ENCODE measurements at places on chromosomes 16 and 17.

- no peak for DNase-seq
These were observed 18.3 kb downstream of the TPSG1 start for GRCh38 chr16:1206786-1207185.

DNA sequence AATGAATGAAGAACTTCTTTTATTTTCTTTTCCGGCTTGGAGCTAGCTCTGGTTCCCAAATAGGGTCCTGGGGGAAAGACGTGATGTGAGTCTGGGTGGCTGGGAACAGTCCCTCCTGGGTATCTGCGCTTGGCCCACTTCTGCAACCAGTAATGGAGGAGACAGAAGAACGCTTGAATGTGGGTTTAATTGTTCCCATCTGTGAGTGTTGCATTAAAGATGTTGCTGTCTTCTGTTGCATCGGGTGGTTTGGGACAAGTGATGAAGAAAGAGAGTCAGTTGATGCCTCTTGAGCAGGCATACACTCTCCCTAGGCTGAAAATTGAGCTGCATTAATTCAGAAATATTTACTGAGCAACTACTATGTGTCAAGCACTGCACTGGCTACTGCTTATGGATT is 511.1 kb downstream of the CDH13 start:
- no peak for DNase-seq

DNA sequence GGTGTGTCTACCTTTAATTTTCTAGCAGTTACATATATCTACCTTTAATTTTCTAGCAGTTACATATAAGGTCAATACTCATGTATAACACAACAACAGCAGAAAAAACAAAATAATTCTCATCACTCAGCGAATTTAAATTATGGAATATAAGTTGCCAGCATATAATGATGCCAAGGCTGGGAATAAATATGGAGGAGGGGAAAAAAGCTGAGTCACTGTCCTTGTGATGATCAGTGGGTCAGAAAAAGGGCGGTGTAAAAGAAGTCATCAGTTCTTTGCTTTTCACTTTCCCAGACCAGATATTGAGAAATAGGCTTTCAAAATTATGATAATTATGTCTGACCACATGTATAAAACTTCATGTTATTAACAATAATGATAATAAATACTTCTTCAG is 1471.7 kb downstream of the CDH8 start:
- no peak for DNase-seq

- peak; percentile 72 for DNase-seq
These were observed 13.0 kb upstream of the SPNS3 start for GRCh38 chr17:4420692-4421131.

GRCh38 chr17:50794361-50794760 is 27.0 kb upstream of the ANKRD40CL start:
- peak; percentile 75 for DNase-seq

DNA sequence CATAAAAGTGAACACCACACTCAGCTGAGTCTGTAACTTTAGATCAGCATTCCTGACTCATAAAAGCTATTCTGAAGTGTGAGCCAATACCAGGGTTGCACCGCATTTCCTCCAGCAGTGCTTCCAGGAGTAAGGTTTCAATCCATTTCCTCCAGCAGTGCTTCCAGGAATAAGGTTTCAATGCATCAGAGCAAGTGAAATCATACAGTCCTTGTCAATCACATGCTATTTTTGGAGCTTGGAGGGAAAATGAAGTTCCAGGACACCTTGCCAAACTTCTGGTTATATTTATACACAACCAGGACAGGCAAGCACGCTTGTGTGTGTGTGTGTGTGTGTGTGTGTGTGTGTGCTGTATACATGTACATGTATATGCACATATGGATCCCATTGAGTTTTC is 327.6 kb downstream of the GRIN2A start:
- no peak for DNase-seq

GRCh38 chr17:48543107-48543853 is 1.6 kb downstream of the HOXB2 start:
- peak; percentile 75 for DNase-seq

- DNase-seq = no peak
These were observed 25.8 kb downstream of the HS3ST3A1 start for GRCh38 chr17:13575922-13576419.

- DNase-seq = no peak
These were observed 6.5 kb upstream of the ZFHX3 start for GRCh38 chr16:73054498-73054812.

DNA sequence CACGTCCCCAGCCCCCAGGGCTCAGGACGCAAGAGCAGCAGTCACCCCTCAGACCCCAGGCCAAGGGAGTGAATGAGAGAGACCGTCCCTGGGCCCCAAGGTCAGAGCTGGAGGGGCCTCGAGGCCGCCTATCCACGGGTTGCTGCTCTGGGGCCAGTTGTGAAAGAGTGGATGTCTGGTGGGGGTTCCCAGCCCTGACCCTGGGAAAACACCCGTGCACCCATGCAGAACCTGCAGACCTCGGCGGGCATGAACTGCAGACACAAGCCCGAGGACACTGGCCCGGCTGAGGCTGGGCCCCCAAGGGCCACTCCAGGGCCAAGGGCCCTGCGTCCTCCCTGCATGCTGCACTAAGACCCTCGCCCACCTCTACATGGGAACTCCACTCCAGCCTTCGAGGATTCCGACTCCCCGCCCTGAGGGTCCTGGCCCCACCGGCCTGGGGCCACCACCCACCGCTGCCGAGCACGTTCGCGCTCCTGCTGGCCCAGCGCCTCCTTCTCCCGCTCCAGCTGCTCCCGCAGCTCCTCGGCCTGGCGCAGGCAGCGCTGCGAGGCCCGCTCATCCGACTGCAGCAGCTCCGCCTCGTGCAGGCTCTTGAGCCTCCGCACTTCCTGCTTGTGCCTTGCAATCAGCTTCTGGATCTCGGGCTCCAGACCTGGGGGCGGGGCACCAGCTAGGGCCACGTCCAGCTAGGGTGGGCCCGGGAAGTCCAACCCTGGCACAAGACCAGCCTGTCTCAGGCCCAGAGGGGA is 27.6 kb upstream of the AATK start:
- no peak for DNase-seq

DNA sequence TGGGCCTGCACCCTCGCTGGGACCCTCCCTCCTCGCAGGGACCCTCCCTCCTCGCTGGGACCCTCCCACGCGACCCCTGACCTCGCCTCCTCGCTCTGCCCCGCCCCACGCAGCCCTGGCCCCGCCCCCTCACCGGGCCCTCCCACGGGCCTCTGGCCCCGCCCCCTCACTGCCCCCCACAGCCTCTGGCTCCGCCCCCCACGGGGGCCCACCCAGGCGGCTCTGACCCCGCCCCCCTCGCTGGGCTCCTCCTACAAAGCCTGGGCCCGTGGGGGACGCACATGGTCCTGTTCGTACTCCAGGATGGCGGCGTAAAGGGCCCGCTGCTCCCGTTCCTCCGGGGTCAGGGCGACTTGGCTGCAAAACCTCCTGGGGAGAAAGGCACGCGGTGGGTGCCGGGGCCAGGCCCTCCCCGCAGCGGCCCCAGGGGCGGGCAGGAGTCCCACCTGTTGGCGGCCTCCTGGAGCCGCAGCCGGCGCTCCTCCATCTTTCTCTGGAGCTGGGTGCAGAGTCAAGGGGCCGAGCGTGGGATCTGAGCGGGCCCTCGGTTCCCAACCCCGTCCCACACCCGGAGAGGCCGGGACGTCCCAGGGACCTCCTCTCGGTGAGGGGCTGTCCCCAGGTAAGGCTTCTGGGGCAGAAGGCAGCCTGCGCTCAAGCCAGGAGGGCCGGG is 9.0 kb downstream of the VPS9D1 start:
- DNase-seq = peak; percentile 65

- peak; percentile 60 for DNase-seq
These were observed at the start of gene RTN4RL1 for GRCh38 chr17:2025220-2025621. Gene RTN4RL1 (minus strand): TSS chr17:2025334. CDS start chr17:2024865, 469 bp downstream.

GRCh38 chr17:42325026-42325425 is 36.7 kb downstream of the STAT5A start:
- peak; percentile 76 for DNase-seq

DNA sequence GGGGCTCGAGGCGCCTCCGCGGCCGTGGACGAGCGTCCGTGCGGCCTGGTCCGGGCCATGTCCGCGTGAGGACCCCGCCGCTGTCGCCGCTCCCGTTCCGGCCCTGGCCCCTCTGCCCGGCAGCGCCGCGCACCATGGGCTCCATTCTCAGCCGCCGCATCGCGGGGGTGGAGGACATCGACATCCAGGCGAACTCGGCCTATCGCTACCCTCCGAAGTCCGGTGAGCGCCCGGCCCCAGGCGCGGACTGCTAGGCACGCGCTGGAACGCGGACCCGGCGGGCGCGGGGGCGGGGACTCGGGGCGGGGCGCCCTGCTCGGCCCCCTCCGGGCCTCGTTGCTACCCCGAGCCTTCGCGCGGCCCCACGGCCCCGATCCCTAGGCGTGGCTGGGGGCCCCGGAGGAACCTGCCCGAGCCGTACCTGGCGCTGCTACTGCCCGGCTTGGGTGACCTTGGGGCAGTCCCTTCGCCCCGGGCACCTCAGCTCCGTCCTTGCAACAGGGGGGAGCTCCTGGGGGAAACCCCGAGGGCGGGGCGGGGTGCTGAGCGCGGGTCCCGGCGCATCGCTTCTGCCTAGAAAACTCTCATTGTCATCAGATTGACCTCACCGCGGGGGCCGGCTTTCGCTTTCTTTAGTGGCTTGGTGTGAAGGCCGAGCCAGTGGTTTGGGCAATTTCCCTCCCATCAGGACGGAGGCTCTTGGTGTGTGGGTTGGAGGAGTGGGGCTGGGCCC is 367 bp downstream of the MGRN1 start:
- peak; percentile 27 for DNase-seq

GRCh38 chr17:36755586-36755985 is 154.2 kb downstream of the MRM1 start:
- peak; percentile 60 for DNase-seq

GRCh38 chr16:31109622-31110021 is 1.4 kb downstream of the BCKDK start:
- DNase-seq = no peak

DNA sequence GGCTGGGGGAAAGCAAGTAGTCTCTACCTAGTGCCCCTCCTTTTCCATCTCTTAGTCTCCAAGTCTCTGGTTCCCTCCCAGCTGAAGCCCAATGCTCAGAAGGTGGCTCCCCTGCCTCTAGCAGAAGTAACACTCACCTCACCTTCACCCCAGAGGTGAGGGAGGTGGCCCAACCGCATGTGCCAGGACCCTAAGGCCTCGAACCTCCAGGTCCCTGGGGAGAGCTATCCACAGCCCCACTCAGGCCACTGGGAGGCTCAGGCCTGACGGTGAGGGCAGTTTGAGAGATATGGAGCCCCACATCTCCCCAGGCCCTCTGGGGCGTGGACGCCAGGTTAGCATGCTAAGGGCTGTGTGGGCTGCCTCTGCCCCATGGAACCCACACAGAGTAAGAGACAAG is 5.8 kb downstream of the CBLN1 start:
- no peak for DNase-seq

DNA sequence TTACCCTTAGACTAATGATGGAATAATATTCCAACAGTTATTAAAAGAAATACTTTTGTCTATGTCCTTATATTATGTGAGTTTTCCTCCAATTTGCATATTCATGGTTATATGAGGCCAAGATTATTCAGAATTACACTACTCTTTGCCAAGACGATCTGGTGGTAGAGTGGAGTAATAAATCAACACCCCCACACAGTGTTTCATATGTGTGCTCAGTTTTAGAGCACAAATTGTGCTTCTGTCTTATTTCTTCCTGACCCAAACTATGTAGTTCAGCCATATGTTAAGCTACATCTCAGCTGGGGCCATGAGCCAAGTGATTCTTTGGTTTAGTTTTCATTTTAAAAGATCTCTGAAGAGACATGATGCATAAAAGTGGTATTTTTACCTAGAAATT is 26.9 kb upstream of the PPM1E start:
- DNase-seq = no peak

- DNase-seq = peak; percentile 39
These were observed 84.4 kb upstream of the NKD1 start for GRCh38 chr16:50463581-50464324.

DNA sequence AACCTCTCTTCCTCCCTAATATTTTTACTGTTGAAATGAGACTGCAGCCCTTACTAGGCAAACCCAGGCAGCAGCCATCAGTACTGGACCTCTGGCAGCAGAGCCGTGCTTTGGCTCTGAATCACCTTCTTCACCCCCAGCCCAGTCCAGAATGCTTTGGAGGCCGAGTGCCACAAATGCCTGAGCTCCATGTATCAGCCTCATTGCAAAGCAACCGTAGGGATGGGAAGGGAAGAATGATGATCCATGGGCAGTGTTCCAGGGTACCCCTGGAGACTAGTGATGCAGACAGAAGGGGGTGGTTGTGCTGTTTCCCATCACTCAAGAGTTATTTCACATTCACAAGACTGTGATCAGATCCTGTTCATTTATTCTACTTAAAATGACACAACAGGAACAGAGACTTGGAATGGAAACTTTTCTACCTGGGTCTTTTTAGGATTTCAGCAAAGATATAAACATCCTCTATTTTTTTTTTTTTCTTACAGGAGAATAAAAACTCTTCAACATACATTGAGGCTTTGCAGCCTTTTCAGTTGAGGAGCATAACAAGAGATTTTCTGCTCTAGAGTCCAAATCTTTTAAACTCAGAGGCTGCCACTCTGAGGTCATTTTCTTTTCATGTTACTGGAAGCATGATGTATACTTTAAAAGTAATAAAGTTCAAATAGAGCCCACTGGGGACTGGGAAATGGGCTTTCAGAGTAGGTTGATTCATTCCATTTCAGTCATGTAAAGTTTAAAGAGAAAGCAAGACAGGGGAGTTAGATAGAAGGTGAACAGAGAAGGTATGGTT is 138.3 kb downstream of the KCNJ2 start:
- no peak for DNase-seq

DNA sequence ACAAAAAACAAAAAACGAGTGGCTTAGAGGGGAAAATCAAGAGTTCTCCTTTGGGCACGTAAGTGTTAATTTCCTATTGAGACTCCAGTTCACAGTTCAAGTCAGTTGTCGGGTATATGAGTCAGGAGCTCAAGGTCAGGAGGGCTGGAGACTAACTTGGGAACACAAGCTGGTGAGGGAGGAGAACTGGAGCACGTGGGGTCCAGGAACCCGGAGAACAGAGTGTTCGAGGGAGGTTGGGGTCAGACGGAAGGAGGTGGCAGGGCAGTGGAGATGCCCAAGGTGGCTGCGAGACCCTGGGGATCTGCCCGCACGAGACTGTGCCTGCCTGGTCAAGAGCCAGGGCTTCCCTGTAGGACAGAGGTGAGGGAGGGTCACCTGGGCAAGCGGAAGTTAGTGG is 12.0 kb downstream of the ALDH3A1 start:
- no peak for DNase-seq

DNA sequence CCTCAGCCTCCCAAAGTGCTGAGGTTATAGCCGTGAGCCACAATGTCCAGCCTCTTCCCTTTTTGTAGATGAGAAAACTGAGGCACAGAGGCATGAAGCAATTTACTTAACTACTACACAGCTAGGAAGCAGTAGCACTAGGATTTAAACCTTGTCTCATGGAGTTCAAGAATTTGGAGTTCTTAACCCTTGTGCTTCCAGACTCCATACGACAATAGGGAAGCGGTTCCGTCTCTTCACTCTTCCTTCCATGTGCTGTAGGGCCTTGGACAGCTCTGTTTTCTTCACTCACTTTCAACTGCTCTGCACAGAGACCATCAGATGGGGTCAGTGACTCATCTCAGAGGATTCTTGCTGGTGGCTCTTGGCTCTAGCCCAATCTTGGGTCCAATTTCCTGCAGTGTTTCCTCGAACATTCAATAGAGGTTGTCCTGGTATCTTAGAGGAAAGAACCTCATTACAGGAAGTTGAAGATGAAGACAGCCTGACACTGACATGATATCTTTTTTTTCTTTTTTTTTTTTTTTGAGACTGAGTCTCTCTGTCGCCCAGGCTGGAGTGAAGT is 19.3 kb downstream of the ITGAL start:
- DNase-seq = peak; percentile 55

- peak; percentile 81 for DNase-seq
These were observed 681 bp downstream of the USP43 start for GRCh38 chr17:9645851-9646545.
